ENCODE measurements at places on chromosomes 16 and 17.

GRCh38 chr17:68327823-68328557 is 36.7 kb downstream of the ARSG start:
- peak; percentile 8 for DNase-seq

DNA sequence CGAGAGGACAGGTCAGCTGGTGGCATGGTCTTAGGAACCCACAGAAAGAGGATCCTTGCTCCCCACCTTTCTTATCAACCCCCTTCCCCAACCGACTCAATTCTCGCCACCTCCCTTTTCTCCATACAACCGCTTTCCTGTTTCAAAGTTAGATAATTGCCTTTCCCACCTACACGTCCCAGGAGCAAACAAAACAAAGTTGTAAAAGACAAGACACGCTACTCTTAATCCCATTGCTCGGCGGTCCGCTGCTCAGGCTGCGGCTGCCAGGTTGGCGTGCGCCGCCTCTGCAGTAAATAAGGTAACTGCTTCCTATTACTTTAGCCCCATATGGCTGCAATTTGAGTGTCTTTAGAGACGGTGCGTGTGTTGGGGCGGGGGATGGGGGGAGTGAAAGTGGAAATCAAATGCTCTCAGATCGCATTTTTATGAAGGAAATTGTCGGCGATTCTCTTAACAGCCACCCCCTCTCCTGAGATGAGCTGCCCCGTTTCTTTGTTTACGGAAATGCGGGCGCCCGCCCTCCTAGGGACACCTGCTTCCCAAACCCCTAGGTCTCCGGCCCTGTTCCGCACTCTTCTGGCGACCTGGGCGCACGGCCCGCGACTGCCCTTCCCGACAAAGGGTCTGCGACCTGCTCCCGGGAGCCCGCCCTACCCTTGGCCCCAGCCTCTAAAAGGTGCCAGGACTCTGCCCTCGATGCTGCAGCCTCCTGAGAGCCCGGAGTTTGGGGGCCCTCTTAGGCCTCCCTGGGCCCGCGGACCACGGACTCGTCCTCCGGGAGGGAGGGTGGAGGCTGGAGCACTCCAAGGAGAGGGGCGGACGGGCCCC is 3.7 kb upstream of the CBX8 start:
- DNase-seq: peak; percentile 60

- DNase-seq: peak; percentile 77
These were observed 76.2 kb upstream of the KSR1 start for GRCh38 chr17:27379888-27380533.

DNA sequence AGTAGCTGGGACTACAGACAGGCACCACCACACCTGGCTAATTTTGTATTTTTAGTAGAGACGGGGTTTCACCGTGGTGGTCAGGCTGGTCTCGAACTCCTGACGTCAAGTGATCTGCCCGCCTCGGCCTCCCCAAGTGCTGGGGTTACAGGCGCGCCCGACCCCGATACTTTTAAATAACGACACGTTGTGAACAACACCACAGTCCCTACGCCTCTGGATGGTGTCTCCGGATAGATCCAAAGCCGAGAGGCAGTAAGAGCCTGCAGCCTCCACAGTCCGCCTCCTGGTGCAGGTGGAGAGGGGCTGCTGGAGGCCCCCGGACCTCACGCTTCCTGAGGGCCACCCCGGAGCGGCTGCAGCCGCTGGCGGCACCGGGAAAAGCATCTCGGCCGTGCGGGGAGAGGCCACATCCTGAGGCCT is 741 bp upstream of the TLCD3A start:
- DNase-seq: peak; percentile 46

DNA sequence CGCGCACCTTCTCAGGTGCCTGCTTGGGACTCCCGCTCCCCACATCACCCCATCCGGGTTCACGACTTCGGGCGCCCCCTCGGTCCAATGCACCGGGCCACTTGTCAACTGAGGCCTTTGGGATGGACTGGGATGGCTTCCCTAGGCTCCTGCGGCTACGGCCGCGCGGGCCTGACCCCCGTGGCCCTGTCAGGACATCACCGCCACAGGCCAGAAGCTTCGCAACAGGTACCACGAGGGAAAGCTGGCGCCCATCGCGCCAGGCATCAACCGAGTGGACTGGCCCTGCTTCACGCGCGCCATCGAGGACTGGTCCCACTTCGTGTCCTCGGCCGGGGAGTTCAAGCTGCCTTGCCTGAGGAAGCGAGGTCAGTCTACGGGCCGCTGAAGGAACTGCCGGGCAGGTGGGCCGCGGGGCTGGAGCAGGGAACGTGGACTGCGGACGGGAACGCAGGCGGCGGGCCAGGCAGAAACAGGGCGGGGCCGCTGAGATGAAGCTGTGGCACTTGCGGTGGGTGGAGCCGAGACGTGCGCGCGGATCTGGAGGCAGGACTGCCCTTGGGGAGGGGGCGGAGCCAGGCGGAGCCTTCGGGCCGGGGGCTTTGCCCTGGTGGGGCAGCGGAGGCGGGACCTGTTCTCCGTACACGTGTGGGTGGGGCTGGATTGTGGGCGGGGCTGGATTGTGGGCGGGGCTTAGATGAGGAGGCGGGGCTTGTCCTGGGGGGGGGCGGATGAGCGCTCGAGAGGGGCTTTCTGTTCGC is 13.7 kb upstream of the CNGB1 start:
- DNase-seq: peak; percentile 93
